ENCODE measurements at places on chromosomes 16 and 17. TPM values are rescaled to one million over a fixed set of nuclear protein-coding genes. Genes with fewer than 3 reads are reported as not detected.

GRCh38 chr17:73690676-73691075 lies 46.4 kb upstream of the SDK2 start:
- DNase-seq: no peak

DNA sequence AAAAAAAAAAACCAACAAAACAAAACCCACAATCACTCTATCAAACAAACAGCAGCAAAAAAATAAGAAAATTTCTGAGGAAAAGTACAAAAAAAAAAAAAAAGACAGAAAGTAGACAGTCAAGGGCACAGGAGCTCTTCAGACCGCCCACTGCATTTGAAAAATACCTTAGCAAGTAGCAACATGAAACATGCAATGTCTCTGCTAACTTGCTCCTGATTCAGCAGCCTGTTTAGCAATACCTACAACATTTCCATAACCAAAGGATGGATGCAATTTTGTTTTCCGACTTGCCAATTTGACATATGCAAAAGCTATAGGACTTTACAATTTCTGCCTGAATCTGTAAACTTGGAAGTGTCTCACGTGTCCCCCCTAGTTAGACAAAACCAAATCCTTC lies 57.4 kb downstream of the SYNRG start:
- DNase-seq: no peak

DNA sequence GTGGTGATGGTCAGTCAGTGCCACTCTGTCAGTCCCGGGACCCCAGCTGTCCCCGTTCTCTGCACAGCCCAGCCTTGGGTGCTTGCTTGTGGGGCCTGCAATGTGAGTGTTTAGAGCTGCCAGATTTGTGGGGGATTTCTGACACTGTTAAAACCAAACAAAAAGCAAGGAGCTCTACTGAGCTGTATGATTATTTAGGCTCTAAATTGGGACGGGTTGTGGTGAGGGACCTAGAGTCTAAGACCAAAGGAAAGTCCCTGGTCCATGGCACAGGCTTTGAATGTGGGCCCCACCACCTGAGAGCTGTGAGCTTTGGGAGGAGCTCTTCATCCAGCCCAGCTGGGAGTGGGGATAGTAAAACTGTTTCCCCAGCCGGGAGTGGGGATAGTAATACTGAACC lies 63.3 kb downstream of the KSR1 start:
- no peak for DNase-seq

DNA sequence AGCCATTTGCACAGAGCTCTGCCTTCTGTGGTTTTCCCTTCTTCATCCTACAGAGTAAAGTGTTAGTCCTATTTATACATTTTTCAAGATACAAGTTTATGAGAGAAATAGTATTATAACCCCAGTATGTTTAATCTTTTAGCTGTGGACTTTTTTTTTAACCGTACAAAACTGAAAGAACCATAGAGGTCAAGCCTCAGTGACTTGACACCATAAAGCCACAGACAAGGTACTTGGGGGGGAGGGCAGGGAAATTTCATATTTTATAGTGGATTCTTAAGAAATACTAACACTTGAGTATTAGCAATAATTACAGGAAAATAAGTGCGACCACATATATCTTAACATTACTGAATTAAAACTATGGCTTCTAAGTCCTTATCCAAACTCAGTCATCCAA lies 17.0 kb upstream of the RAB11FIP4 start:
- DNase-seq: no peak

C17orf113 gene
- 0.20 TPM for total RNA-seq

- DNase-seq: no peak
Measured at GRCh38 chr17:40498281-40499084, 2.9 kb downstream of the TNS4 start.

TAT gene
- total RNA-seq: not detected

DNA sequence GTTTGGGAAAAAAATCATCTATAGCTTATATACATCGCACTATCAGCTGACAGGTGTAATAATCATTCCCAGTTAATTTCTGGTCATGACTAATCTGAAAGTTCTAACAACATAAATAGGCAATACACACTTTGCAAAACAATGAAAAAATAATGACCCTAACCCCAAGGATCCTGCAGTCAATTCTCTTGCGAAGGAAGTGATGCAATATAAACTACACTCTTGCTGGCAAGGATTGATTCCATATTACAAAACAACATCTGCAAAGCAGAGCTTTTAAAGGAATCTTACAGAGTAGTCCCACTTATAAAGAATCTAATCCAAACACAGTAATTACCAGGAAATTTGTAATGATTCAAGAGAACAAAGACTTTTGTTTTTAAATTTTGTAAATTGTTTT lies 73.4 kb downstream of the MYO1D start:
- peak; percentile 88 for DNase-seq

SOX9 gene
- total RNA-seq: not detected

- no peak for DNase-seq
Measured at GRCh38 chr16:14155572-14156190, 84.6 kb downstream of the MRTFB start.

DNA sequence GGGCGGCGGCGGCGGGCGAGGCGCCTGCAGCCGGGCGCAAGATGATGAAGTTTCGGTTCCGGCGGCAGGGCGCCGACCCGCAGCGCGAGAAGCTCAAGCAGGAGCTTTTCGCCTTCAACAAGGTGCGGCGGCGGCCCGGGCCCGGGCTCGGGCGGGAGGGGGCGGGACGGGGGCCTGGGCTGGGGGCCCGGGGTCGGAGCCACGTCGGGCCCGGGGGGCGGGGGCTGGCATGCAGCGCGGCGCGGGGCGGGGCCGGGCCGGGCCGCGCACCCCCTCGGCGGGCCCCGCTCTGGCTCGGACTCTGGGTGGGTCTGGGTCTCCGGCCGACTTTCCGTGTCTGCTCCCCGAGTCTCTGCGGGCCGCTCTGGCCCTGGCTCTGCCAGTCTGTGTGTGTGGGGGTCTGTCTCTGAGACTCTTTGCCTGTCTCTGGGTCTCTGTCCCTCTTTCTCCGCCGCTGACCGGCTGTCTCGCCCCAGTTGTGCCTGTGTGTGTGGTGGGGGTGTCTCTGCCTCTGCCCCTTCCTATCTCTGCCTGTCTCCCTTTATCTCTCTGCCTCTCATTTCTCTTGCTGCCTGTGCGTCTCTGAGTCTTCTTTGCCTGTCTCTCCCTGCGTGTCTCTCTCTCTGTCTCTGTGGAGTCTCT lies 328 bp downstream of the LLGL1 start:
- peak; percentile 29 for DNase-seq

NPIPB9 gene
- total RNA-seq: 1.4 TPM

DNA sequence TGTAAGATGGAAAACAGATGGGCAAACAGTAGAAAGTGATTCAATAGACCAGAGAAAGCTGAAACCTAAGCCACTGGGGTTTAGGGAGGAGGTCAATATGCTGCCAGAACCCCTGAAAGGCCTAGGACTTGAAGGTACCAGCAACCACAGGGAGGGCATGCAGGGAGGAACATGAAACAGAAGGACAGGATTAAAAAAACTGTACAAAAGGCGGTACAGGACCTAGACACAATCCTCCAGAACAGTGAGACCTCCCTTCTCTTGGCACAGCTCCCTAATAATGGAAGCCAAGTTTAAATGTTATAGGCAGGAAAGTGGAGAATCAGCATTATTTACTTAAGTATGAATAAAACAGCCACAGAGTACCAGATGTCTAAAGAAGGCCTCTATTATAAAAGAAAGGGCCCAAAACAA lies 105.5 kb downstream of the SPAG9 start:
- peak; percentile 41 for DNase-seq

DNA sequence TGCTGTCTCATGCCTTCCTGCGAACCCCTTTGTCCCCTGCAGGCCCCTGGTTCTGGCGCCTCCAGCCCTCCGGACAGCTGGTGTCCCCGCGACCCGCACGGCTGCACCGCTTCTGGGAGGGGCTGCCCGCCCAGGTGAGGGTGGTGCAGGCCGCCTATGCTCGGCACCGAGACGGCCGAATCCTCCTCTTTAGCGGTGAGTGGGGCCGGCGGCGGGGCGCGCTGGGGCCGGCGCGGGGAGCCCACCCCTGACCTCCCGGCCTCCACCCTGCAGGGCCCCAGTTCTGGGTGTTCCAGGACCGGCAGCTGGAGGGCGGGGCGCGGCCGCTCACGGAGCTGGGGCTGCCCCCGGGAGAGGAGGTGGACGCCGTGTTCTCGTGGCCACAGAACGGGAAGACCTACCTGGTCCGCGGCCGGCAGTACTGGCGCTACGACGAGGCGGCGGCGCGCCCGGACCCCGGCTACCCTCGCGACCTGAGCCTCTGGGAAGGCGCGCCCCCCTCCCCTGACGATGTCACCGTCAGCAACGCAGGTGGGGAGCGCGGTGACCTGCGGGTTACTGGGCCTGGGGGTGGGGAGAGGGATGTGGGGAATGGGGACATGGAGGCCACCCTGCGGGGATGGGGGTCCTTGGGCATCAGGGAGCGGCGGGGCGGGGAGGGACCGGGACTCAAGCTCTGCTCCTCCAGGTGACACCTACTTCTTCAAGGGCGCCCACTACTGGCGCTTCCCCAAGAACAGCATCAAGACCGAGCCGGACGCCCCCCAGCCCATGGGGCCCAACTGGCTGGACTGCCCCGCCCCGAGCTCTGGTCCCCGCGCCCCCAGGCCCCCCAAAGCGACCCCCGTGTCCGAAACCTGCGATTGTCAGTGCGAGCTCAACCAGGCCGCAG lies 7.1 kb upstream of the IL32 start:
- no peak for DNase-seq

ITGB4 gene
- total RNA-seq: 17.7 TPM

DNA sequence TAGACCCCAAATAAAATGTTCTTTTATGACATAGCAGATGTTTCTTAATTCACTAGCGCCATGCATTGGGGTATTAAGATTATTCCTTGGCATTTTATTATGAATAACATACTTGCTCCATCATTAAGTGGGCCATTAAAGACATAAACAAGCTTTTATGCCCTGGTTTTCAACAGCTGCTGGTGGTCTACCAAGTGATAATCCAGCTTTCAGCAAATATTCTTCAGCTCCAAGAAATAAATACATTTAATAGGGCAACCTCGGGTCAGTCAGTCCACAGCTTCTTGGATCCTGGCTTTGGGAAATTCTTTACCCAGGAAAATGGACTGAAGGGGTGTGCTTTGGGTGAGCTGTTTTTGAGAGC lies 217.3 kb upstream of the IRX3 start:
- DNase-seq: no peak

DNA sequence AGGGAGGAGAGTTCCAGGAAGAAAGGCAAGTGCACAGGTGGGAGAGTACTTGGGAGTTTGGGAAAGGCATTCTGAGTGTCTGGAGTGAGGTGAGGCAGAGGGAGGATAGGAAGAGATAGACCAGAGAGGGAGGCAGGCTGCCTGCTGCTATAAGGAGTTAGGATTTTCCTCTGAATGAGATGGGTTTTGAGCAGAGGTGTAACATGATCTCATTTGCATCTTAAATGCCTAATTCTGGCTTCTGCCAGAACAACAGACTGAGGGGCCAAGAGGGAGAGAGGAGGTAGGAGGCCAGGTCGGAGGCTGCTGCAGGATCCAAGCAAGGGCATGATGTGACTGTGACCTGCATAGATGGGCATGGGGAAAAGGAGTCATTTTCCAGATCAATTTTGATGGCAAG lies 31.5 kb upstream of the IRX6 start:
- DNase-seq: no peak

DNA sequence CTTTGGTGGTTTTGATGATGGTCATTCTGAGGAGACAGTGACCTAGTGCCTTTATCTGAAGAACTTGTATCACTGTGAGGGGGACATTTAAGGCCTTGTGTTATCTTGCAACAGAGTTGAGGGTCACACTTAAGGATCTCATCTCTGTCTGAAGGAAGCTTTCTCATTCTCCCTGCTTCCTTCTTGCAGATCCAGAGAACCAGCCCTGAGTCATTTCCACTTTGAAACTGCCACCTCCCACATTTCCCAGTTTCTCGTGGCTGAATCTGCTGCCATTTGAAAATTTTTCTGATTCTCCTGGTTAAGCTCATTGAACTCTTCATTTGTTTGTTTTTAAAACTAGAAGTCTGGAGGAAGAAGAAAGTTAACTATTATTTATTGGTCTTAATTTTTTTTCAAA lies 190.2 kb upstream of the CDH11 start:
- no peak for DNase-seq

- DNase-seq: no peak
Measured at GRCh38 chr16:68179196-68179795, 56.6 kb downstream of the ESRP2 start.

KRTAP4-4 gene
- not detected for total RNA-seq

DHX58 gene
- 2.0 TPM for total RNA-seq

DNA sequence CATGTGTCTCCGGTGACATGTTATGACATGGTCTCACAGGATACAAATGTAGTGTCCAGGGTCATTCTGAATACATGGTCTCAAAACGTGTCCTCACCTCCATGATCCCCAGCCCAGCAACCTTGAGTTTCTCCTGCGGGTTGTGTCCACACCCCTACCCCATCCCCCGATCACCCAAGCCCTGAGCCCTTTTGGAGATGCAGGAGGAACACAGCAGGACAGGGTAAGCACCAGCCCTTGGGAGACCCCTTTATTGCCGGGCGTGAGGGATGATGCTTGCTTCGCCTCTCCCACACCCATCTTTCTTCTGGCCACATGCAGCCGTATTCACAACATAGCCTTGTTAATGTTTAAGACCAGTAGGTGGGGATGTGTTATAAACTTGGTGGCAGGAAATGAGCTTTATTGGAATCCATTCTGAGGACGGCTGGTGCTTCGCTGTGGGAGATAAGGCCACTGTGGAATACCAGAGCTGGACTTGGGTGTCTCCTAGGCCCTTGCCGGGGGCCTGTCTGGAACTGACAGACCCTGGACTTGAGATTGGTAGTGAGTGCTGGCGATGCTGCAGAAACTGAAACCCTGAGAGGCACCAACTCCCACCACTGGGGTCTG lies 5.5 kb downstream of the TMEM132E start:
- peak; percentile 38 for DNase-seq

GRCh38 chr16:29820271-29820701 lies at the start of gene MVP:
MVP (plus strand) TSS chr16:29820462; CDS start chr16:29830550, 10,088 bp downstream.
- DNase-seq: peak; percentile 48

Measured in lung microvascular endothelial cell (primary cell).